NCI-H187 (cell line): ENCODE measurements at places on chromosomes 2 and 18.

GRCh38 chr2:60400462-60401246 is 152.8 kb downstream of the BCL11A start:
- no peak for DNase-seq

DNA sequence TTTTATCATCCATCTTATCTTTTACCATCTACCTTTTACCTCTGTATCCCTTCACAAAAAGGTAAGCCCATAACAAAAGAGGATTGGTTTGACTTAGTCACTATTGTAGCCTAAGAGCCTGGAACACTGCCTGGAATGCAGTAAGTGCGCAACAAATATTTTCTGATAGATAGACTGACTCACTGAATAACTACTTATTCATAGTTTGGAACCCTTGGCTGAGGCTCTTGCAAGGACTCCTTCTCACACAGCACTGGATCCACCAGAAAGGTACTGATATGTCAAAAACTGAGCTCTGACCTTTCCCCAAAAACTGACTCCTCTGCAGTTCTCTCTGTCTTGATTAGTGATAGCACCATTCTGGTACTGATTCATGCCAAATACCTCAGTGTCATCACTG is 426.7 kb downstream of the SETBP1 start:
- DNase-seq, result no peak

- no peak for DNase-seq
Measured at GRCh38 chr2:46971929-46972328, 56.3 kb upstream of the MCFD2 start.

- DNase-seq, result no peak
Measured at GRCh38 chr2:164657129-164657528, 35.8 kb upstream of the GRB14 start.

DNA sequence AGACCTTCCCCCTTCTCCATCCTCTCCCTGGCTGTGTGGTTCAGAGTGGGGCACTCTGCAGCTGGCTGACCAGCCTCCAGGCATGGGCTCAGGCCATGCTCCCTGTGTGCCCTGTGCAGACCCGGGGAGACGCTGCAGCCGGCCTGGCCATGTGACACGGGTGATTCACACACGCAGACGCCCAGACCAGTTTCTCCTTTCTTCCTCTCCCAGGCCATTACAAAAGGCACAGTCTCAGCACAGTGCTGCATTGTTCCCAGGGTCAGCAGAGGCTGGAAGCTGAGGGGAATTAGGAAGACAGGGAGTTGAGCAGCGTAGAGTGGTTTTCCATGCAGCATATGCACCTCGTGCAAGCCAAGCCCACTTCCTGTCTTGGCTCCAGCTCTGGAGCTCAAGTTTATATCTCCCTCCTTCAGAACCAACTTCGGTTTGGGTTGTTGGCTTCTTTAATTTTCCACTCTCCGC is 288.5 kb downstream of the TNS1 start:
- no peak for DNase-seq

DNA sequence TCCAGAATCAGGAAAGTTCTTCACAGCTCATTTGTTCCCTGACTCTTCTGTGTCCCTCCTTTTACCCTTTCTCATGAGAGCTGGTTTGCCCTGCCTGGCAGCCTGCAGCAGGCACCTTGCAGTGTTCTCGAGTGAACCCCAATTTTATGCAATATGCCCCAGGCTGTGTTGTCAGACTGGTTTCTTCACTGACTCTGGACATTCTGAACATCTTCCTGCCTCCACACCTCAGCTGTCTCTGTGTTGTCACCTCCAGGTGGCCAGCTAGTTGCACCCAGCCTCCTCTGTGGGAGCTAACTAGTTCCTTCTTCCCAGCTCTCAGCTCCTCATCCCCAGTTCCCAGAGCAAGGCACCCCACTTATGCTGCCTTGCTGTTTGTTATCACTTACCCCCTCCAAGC is 5.5 kb downstream of the SETBP1 start:
- no peak for DNase-seq

GRCh38 chr2:56749152-56749752 is 565.5 kb downstream of the CCDC85A start:
- DNase-seq, result peak; percentile 27

- no peak for DNase-seq
Measured at GRCh38 chr2:226310146-226310545, 489.5 kb downstream of the IRS1 start.

DNA sequence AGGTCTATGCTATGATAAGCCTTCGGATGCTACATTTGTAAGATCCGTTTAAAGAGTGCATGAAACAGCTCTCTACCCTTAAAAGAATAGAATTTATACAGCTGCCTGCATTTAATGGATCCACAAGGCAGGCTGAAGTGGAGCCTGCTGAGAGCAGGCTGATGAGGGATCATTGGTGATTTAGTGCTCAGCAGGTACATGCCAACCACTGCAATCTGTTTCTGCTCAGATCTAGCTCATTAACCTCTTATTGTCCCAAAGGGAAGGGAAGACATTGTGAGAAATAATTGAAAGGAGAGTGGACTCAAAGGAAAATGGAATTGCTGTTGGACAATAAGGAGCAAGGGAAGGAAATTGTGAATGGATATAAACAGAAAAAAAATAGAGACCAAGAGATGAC is 822.6 kb downstream of the TRIB2 start:
- peak; percentile 78 for DNase-seq

- DNase-seq, result peak; percentile 9
Measured at GRCh38 chr18:70491734-70492348, 203.0 kb downstream of the SOCS6 start.

GRCh38 chr2:123165616-123166015 is 859.5 kb upstream of the CNTNAP5 start:
- DNase-seq, result no peak

GRCh38 chr2:172496160-172496608 is 59.7 kb upstream of the PDK1 start:
- no peak for DNase-seq

DNA sequence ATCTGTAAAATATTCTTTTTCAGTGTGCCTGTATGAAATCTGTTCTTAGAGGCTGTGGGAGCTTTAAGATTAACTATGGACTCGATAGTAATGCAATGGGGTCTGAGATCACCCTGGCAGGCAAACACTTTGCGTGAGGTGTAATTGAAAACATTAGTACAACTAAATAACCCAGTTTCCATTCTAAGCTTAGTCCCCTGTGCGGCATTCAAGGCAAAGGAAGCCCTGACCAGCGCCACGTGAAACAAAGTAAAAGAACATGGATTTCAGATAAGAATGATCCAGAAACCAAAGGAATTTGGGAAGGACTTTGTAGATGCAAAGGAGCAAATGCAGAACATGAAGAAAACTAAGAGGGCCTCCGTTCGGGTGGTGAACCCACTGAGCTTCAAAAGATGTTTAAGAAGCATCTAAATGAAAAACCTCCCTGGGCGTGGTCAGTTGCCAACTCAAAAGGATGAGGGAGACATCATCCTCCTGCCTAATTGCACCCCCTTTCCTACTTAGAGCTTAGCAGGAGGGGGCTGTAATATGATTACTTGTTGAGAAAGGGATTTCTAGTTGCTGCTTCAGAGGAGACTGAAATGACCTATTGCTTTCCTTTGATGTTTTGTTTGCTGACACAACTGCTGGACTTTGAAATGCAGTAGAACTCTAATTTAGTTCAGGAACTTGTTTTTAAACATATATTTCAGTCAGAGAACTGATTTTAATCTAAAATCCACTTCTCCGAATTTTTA is 7.9 kb upstream of the CETN1 start:
- DNase-seq, result no peak

GRCh38 chr2:197354169-197354558 is 43.6 kb upstream of the ANKRD44 start:
- no peak for DNase-seq

- DNase-seq, result no peak
Measured at GRCh38 chr18:10252494-10252893, 201.9 kb upstream of the APCDD1 start.

- DNase-seq, result no peak
Measured at GRCh38 chr18:79829136-79829854, 31.6 kb downstream of the KCNG2 start.

- DNase-seq, result no peak
Measured at GRCh38 chr2:18842836-18843235, 253.5 kb upstream of the NT5C1B start.

DNA sequence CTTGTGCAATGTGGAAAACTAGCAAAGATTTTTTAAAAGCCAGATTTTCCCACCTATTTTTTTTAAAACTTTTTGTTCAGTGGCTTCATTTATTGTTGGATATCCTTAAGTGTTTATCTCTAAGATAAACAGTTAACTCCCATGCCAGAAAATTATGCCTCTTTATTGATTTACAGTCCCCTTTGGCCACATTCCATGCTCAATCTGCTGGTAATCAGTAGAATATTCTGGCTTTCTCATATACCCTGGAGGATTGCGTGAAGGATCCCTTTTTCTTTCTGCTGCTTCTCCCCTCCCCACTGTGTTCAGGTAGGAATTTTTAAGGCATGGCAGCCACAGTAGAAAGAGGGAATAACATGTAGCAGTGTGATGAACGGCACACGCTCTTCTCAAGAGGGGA is 2.6 kb downstream of the GRHL1 start:
- DNase-seq, result no peak

- no peak for DNase-seq
Measured at GRCh38 chr2:152542995-152543481, 174.2 kb downstream of the PRPF40A start.

DNA sequence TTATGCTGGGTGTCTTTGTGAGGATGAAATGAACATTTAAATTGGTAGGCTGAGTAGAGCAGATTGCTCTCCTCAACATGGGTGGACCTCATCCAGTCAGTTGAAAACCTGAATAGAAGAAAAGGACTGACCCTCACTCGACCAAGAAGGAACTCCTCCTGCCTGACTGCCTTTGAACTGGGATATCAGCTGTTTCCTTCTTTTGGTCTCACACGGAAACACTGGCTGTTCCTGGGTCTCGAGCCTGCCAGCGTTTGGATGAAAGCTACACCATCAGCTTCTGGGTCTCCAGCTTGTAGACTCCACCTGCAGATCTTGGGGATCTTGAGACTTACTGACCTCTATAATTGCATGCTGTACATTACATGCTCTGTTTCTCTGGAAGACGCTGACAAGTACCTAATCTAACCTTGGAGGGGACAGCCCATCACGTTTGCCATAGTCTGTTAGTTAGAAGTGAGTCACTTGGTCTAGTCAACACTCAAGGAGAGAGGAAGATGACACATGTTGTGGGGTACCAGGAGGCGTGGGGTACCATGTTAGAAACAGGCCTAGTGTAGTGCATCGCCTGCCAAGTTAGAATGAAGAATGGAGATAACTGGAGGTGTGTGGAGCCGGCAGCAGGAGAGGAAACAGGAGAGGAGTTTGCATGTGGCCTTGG is 267.0 kb downstream of the MREG start:
- DNase-seq, result no peak

GRCh38 chr2:102114851-102115497 is 27.6 kb upstream of the IL1R1 start:
- no peak for DNase-seq

DNA sequence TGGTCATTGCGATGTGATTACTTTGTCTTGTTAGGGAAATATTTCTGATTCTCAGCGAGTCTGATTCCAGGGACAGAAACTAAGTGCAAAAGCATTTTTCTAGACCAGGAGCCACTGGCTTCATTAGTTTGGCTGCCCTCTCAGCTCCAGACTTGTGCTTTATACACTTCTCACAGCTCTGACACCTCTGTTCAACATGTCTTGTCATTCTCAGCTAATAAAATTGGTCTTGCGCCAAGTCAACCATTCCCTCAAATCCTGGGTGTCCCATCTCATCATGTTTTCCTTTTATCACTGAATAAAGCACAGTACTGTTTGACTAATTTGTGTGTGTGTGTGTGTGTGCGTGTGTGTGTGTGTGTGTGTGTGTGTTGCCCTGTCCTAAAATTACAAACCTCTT is 215.5 kb upstream of the EPHA4 start:
- no peak for DNase-seq
